ENCODE measurements at places on chromosomes 2 and 18. TPM values are rescaled to one million over a fixed set of nuclear protein-coding genes. Genes with fewer than 3 reads are reported as not detected.

The G6PC2 gene
- not detected for total RNA-seq

The HRH4 gene
- total RNA-seq = 0.17 TPM

The NAGK gene
- 135 TPM for total RNA-seq

The ITPRIPL1 gene
- total RNA-seq = 0.10 TPM

The SPP2 gene
- not detected for total RNA-seq

The DLX1 gene
- not detected for total RNA-seq

The NPHP1 gene
- 3.3 TPM for total RNA-seq

The CYP26B1 gene
- total RNA-seq = 0.77 TPM

The MGAT4A gene
- 1.2 TPM for total RNA-seq

The SP100 gene
- total RNA-seq = 169 TPM

The NT5DC4 gene
- not detected for total RNA-seq

The C2orf78 gene
- not detected for total RNA-seq

The CCDC150 gene
- total RNA-seq = 4.4 TPM

The GALNT13 gene
- total RNA-seq = 2.0 TPM

The DSG4 gene
- not detected for total RNA-seq

The SPAG16 gene
- 14.6 TPM for total RNA-seq

The VWC2L gene
- not detected for total RNA-seq
